IMR-90 (cell line): ENCODE measurements at places on chromosomes 5 and 9. TPM values are rescaled to one million over a fixed set of nuclear protein-coding genes. Genes with fewer than 3 reads are reported as not detected.

STPG3 gene
- total RNA-seq: not detected in 2 replicates

DMAC1 gene
- total RNA-seq: 8.1 and 9.4 TPM in 2 replicates

SUSD1 gene
- 4.2 and 4.7 TPM in 2 replicates for total RNA-seq

- DNase-seq: no peak
Observed at GRCh38 chr9:1051584-1052275, 1.6 kb downstream of the DMRT2 start.

DNA sequence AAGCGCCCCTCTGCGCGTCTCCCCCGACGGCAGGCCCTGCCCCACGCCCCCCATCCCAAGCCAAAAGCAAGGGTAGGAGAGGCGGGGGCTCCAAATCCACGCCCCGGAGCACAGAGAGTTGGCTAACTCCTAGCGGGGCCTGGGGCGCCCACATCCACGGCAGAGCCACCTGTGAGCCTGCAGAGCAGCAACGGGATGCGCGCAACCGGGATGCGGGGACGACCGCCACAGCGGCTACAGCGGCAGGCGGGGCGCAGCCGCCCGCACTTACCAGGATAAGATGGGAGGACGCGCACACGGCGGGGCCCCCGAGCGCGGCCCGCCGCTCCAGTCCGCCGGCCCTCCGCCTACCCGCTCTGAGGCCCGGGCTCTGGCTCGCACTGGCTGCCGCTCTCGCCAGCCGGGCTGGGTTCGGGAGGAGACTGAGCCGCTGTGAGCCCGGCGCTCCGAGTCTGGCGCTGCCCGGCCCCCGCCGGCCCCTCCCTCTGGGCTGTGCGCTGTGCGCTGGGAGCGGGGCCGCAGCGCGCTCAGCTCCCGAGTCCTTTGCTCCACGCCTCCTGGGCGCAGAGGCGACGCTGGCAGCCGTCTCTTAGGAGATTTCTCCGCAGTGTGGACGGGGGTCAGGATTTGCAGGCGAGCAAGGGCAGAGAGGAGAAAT is at the start of gene SLC24A2:
Gene SLC24A2 (minus strand): TSS at position 424 of the 658 bp plus-strand sequence.
- DNase-seq: no peak

DNA sequence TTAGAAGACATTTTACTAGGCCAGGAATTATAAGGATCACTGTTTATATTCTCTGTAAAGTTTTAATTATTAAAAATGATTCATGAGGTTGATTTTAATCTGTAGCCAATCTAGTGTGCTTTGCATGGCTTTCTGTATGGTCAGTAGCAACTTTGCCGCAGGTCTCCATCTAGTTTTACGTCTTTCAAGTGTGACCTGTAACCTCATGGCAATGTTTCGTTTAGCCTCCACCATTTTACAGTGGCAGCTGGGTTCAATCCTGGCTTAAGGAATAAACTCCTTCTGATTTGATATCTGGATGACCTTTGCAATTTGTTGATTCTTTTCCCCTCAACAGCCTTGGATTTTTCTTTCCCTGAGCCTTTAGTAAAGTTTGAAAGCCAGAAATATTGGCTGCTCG is 434.5 kb upstream of the CDH9 start:
- DNase-seq: no peak
